Naive thymus-derived CD8-positive, alpha-beta T cell (primary cell): ENCODE measurements at places on chromosomes 1 and 21.

- DNase-seq = no peak
These were observed 66.1 kb downstream of the CYYR1 start for GRCh38 chr21:26506956-26507355.

DNA sequence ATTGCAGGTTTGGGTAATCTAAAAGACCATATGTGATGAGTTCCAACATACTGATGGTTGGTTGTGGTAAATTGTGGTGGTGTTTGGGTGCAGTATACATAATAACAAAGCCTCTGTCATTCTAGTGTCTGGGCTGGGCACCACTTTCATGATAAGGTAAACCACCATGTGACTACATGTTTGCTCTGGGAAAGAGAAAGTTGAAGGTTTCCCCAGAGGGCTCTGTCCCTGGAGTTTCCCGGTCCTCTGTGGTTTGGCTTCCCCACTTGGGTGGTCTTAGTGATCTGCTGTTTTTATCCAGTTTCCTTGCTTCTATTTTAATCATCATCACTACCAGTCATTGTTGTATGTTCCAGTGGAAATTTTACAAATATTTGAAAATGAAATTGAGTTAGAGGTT, 55.9 kb upstream of the TSPAN2 start:
- DNase-seq = no peak

GRCh38 chr1:98322086-98322485, 339.4 kb upstream of the SNX7 start:
- no peak for DNase-seq

- no peak for DNase-seq
These were observed 239.1 kb upstream of the TMEM51 start for GRCh38 chr1:14914351-14914988.

GRCh38 chr1:199007423-199007822, 368.6 kb downstream of the PTPRC start:
- DNase-seq = no peak

- no peak for DNase-seq
These were observed 30.9 kb downstream of the MAPKAPK2 start for GRCh38 chr1:206715552-206716158.

DNA sequence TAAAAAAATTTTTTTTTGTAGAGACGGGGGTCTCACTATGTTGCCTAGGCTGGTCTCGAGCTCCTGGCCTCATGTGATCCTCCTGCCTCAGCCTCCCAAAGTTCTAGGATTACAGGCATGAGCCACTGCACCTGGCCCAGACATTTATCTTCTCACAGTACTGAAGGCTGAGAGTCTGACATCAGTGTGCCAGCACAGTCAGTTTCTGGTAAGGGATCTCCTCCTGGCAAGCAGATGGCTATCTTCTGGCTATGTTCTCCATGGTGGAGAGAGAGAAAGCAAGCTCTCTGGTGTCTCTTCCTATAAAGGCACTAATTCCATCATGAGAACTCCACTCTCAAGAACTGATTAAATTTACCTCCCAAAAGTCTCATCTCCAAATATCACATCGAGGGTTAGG, 57.8 kb upstream of the C1orf185 start:
- no peak for DNase-seq

GRCh38 chr1:181126289-181126688, 37.8 kb downstream of the IER5 start:
- DNase-seq = no peak

- DNase-seq = no peak
These were observed 266.7 kb upstream of the GREM2 start for GRCh38 chr1:240878631-240879030.

- no peak for DNase-seq
These were observed 37.4 kb downstream of the CITED4 start for GRCh38 chr1:40824591-40825434.

DNA sequence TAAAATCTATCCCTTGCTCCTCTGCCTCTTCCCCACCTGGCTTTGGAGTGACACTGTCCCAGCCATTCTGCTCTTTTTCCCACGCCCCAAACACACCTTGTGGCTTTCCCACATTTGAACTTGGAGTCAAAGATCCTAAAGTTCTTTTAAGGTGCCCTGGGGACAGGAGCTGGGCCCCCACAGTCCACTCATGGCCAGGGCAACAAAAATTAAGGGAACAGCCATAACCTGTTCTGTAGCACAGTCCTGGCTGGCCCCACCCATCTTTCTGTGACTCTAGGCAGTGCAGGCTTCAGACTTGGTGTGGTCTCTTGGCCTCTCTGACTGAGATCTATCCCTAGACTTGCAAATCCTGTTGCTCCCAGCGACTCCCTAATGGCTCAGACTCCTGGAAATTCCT, 143.0 kb upstream of the MAGI3 start:
- DNase-seq = no peak

- no peak for DNase-seq
These were observed 20.6 kb downstream of the SMYD2 start for GRCh38 chr1:214301526-214301925.

GRCh38 chr1:151324390-151324930, 2.8 kb downstream of the PI4KB start:
- DNase-seq = no peak

GRCh38 chr1:75135573-75136194, 1.5 kb downstream of the LHX8 start:
- no peak for DNase-seq

GRCh38 chr1:163120372-163120771, 51.2 kb downstream of the RGS4 start:
- no peak for DNase-seq

DNA sequence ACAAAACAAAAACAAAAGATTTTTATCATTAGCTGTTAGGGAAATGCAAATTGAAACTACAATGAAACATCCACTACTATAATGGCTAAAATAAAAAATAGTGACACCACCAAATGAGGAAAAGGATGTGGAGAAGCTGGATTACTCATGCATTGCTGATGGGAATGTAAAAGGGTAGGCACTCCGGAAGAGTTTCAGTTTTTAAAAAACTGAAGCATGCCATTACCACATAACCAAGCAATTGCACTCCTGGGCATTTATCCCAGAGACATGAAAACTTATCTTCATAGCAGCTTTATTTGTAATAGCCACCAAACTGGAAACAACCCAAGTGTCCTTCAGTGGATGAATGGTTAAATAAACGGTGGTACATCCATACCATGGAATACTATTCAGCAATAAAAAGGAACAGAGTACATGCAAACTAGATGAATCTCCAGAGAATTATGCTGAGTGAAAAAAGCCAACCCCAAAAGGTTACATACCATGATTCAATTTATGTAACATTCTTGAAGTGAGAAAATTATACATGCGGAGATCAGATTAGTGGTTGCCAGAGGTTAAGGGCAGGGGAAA, 14.5 kb upstream of the CFAP298 start:
- DNase-seq = no peak

DNA sequence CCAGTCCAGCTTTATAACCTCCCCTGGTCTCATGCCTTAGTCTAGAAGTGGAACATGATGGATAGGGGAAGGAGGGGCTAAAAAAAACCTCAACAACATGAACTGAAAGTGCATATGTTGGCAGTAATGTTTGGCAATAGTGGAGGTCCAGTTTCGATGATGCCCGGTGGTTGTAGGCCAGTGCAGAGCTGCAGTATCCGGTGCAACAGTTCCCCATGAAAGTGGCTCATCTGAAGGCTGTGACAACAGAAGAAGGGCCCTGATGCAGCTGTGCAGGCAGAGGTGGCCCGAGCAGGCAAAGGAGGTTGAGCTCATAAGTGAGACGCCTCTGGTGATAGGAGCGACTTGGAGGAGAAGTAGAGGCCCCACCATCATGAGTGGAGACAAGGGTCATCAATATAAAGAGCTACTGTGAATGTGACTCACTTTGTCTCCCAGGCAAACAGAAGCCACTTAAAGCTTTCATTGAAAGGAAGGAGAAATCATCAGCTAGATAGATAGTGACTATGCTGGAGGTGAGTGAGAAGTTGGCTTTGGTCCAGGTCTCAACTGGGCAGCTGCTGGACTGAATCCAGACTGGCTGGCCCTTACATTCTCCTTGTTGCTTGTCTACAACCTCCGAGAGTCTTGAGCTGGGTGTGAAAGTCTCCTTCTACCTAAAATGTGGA, 10.2 kb upstream of the CREG1 start:
- no peak for DNase-seq

DNA sequence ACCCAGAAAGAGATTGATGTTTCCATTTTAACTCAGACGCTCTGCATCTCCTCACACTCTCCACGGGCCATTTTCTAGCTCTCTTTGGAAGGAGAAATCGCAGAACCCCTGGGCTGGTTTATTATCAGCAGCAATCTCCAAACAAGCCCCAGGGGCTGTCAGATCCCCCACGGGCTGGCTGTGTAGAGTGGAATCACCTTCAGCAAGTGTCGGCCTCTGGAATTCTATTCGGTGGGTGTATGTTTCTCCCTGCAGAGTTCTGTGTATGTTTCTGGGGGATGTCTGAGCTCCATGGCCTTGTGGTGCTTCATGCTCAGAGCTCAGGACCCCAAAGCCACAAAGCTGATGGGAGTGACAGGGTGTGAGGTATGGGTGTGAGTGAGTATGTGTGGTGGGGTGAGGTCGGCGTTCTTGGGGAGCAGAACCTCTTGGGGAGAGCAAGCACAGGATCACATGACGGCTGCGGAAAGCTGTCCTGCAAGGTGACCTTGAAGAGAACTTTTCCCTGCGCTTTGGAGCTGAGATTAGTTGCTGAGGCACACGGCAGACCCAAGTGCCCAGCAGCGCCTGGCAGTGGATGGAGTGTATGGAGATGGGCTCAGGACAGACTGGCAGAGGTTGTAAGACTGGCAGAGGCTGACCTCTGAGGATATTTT, 489 bp downstream of the ACOT11 start:
- DNase-seq = no peak

DNA sequence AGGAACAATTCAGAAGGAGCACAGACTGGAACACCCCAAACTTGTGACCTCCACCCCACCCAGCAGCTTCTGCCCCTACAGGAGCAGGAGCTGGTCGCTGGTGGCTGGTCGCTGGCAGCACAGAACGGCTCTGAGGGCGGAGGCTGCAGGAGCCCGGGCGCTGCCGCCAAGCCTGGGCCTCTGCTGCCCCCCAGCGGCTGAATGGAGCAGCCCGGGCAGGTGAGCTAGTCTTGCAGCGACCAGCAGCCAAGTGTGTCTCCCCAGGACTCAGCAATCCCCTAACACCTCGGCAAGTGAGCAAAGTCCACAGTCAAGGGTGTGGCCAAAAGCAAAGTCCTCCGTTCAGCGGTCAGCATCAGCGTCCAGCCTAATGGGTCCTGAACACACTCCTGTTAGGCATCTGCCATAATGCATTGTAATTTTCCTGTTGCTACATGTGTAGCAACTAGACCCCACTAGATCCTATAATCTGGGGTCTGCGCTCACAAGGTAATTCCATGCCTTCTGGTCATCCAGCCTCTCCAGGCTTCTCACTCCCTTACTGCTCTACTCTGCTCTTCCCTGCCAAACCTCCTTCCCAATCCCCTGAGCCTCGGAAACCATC, 12.1 kb upstream of the GJB5 start:
- DNase-seq = peak; percentile 72

DNA sequence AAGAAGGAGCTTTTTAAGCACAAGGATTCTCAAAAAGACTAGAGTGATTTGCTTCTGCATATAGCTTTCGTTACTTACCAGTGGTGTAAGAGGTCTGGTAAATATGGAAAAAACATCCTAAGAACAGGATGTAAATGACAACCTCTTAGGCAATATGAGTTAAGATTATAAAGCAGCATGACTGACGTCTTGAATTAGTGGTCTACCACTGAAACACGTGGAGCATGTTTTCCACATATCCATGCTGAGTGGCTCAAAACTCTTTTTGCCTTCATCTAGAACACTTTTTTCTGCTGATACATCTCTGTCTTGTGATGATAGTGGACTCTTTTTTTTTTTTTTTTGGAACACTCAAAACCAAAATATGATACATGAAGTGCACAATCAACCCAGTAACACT, 44.6 kb downstream of the RCAN1 start:
- DNase-seq = no peak

DNA sequence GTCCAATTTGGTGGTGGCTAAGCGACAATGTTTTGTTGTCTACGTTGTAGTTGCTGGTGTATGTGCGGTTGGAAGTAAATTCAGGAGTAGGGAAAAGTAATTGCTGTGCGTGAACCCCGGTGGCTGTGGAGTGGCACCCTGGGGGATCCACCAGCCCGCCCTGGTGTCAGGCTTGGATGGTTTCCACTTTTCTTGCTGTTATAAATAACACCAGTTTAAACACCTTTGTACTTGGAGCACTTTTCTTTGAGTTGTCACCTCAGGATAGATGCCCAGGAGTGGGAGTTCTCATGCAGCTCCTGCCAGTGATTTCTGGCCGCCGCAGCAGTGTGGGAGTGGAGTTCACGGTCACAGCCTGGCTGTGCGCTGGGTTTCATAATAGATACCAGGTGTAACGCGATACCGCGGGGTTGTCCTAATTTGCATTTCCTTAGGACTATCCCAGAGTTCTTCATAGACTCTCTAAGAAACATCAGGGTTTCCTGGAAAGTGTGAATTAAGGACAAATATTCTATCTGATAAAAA, 12.8 kb upstream of the TMEM200B start:
- DNase-seq = no peak

GRCh38 chr21:45256912-45257672, 30.6 kb downstream of the POFUT2 start:
- no peak for DNase-seq

DNA sequence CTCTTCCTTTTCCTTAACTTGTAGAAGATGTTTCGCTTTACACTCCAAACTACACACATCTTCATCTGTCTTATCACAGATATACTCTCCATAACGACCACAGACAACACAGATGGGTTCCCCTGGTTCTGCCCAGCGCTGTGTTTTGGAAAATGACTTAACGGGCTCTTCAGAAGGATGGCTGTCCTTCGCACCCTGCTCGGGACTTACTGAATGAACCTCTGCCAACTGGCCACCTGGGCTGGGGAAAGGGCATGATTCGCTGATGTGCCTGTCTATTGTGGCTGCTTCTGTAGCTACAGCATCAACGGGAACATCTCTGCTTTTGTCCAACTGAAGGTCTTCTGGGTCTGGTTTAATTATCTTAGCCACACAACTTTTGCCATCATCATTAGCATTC, 3.4 kb downstream of the DDX59 start:
- no peak for DNase-seq

GRCh38 chr21:29540289-29540688, 241.6 kb downstream of the BACH1 start:
- no peak for DNase-seq

- peak; percentile 59 for DNase-seq
These were observed 3.5 kb downstream of the PIK3CD start for GRCh38 chr1:9654834-9655723.

DNA sequence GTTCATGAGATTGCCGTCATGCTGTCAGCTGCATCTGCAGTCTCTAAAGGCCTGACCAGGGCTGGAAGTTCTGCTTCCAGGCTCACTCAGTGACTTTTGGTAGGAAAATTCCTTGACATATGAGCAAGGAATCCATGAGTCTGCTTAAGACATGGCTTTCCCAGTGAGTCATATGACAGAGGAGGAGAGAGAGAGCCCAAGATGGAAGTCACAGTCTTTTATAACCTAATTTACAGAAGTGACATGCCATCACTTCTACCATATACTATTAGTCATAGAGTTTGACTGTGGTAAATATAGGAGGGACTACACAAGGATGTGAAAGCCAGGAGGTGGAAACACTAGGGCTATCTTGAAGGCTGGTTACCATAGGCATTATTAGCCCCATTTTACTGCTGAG, 115.2 kb downstream of the ROR1 start:
- no peak for DNase-seq
